HepG2 (cell line): ENCODE measurements at places on chromosomes 3 and 15. TPM values are rescaled to one million over a fixed set of nuclear protein-coding genes. Genes with fewer than 3 reads are reported as not detected.

GRCh38 chr3:55489798-55490132 lies 2.7 kb upstream of the WNT5A start:
- no peak for DNase-seq

DNA sequence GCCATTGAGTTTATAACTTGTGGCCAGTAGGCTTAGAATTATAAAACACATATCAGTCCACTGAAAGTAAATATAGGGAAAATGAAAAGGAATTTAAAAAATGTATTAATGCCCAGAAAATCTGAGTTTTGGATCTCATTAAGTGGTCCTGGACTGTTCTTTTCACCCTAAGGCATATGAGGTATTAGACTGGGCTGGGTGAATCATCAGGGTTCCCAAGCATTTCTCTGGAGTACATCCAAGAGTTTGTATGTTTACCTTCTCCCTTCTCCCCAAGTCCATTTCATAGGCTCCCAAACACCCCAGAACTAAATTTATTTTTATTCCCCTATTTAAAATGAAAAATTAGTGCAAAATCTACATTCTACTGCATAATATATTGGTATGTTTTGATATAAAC lies 31.9 kb upstream of the SPTSSB start:
- no peak for DNase-seq

GRCh38 chr15:56035166-56035565 lies 41.8 kb upstream of the NEDD4 start:
- DNase-seq: no peak

DNA sequence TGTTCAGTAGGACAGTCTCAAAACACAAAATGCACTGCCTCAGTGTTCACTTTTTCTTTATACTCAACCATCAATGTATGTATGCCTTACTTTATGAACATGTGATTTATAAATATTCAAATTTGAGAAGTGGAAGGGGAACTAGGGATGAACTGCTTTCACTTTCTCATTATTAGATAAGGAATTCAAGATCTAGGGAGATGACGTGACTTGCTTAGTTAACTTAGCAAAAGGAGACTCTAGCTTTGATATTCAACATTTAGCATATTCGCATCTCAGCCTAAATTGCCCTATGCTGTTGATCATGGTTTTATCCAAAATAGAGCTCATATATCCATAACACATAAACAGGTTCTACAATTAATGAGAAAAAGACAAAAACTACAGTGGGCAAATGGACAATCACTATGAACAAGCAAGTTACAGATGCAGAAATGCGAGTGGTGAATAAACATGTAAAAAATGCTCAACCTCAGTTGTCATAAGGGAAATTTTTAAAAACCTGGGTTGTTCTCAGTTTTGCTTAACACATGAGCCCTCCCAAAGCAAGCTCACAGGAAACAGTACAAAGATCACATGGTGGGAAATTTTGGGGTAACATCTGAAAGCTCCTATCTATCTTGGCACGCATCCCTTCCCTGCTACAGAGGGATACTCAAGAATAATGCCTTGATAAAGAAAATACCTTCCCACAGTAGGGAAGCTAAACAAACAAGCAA lies 269.8 kb downstream of the THRB start:
- DNase-seq: no peak

DNA sequence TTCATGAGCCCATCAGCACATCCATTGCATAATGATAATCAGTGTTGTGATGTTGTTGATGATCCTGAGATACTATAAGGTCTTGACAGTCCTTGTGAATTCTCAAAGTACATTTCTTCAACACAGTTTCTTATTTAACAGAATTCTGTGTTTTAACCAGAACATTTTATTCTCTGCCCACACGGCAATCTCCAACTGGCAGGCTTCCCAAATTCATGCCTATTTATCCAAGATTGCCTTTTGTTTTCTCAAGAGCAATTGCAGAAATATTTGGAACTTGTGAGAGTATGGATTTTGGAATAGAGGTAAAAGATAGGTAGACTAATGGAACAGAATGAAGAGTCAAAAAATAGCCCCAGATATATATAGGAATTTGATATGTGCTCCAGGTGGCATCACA lies 116.0 kb downstream of the UACA start:
- no peak for DNase-seq

DNA sequence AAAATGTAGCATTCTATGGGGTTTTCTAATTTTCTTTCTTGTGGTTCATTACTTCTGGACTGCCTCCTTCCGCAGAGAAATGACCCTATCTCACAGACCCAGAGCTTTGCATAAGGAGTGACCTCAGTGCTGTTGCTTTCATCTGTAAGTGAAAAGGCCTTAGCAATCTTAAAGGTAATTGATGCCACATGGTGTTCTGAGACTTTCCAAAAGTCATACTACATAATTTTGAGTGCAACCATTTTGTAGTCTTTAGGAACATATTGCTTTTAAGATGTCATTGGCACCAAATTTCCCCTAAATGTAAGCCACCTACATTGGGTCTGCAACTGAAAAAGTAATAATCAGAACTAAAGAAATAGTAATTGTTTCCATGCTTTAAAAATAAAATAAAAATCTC lies 9.2 kb upstream of the HHLA2 start:
- no peak for DNase-seq

GRCh38 chr3:132090921-132091320 lies 56.1 kb upstream of the CPNE4 start:
- no peak for DNase-seq

CEMIP gene
- 1.9 and 4.3 TPM in 2 replicates for total RNA-seq

- DNase-seq: no peak
Measured at GRCh38 chr3:72533591-72534473, 314.4 kb downstream of the SHQ1 start.

XIRP1 gene
- not detected in 2 replicates for total RNA-seq

GRCh38 chr15:69782139-69782658 lies 315.5 kb downstream of the TLE3 start:
- DNase-seq: no peak

- no peak for DNase-seq
Measured at GRCh38 chr15:86383611-86384010, 303.9 kb downstream of the AGBL1 start.

GRCh38 chr3:169421182-169421581 lies 242.3 kb downstream of the MECOM start:
- DNase-seq: no peak

DNA sequence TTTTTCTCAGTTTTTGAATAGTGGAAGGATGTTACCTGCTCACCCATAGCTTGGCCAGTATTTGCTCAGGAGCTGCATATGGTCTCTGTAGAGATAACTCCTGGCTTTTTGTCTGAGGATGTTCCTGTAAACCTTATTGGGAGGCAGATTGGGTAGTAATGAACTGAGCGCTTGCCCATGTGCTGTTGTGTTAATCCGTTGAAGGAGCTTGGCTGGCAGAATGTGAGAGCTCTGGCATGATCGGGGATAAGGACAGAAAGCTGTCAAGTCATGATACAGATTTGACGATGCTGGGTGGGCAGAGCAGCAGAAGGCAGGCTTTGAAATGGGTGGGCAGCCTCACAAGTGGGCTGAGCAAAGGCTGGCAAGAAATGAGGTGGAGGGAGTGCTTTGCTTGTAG lies 27.4 kb downstream of the SH3GL3 start:
- DNase-seq: no peak

- no peak for DNase-seq
Measured at GRCh38 chr15:89018207-89018606, 70.0 kb upstream of the ABHD2 start.

LSAMP gene
- total RNA-seq: not detected in 2 replicates

DNA sequence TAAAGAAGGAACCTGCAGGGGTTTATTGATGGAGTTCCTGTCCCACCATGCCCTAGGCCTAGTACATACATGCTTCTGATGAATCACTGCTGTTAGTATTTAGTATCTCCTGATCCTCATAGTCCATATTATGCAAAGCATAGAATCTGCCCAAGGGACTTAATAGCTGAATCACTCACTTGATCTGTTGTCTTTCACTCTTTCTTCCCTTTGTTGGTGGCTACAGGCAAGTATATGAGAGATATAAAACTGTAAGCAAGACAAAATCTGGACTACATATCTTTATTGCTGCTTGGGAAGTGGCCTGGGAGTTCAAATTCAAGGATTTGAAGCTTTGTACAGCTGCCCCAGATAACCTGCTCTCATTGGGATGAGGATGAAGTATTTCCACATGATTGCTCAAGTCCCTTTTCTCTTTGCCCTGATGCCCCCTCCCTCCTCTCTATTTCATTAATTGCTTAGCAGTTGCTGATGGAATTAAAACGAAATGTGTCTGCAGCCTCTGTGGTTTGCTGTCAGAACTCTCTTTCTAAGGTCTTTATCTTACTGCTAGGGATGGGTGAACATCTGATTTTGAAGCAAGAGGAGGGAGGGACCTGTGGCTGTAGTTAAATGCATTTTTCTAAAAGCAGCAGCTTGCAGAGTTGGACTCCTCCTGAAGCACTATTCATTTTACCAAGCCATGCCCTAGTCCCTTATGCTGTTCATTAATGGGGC lies 114.1 kb downstream of the ZNF609 start:
- DNase-seq: no peak

ARID3B gene
- 5.3 and 7.0 TPM in 2 replicates for total RNA-seq

DNA sequence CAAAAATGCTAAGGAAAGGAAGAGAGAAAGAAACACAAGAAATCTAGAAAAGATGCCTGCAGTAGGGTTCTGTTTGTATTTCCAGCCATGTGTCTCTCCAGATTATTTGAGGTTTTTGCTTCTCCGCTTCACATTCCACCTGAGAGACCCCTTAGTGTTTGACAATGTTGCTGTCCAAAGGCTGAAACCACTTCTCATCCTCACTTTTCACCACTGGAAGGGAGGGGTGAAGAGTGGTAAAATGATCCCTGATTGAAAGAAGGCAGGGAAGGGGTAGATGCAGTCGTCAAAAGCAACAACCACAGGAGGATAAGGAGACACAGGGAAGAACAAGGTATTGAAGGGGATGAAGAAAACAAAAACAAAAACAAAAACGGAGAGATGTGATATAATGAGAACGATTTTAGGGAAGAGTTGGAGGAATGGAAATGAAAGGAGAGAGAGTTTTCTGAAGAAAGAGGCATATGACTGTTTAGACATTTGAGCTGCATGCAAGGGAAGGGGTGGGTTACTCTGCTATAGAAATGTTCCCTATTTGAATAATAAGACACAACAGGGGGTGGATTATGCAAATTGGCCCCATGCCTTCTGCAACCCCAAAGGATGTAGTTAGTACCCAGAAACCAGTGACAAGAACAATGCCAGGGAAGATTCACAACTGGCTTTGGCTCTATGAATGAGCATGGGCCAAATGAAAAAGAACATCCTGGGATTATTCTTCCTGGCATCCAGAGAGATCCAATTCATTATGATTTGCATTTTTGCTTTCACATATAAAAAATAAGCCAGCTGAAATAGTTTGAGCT lies 235.9 kb downstream of the GAP43 start:
- DNase-seq: no peak

ELL3 gene
- total RNA-seq: 5.8 and 6.1 TPM in 2 replicates

GP5 gene
- total RNA-seq: not detected in 2 replicates

DNA sequence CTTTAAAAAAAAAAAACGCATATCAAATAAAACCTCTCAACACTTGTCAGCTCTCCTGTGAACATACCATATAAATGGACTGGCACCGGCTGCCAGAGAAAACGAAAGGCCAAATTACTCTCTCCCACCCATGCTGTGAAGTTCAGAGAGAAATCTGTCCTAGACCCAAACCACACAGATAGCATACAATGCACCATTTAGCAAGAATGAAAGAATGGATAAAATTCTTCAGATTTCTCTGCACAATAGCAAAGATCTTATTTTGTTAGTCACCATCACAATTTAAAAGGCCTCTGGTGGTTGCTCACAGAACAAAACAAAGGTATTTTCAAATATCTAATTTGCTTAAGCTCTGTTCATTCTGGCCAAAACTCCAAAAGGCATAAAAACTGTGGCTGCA lies 93.9 kb upstream of the BHLHE40 start:
- DNase-seq: no peak

DNA sequence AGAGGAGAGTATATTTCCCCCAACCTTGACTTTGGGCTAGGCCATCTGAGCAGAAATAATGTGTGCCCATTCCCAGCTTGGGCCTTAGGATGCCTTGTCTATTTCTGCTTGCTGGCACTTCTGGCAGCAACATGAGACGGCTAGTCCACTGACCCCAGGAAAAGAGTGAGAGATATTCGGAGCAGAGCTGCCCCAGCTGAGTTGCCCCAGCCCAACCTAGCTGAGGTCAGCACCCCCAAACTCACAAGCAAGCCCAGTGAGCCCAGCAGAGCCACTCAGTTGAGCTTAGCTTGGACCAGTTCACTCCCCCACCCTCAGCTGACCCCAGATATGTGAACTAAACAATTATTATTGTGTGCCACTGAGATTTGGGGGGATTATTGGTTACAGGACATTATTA lies 20.2 kb downstream of the ITGA11 start:
- no peak for DNase-seq

DNA sequence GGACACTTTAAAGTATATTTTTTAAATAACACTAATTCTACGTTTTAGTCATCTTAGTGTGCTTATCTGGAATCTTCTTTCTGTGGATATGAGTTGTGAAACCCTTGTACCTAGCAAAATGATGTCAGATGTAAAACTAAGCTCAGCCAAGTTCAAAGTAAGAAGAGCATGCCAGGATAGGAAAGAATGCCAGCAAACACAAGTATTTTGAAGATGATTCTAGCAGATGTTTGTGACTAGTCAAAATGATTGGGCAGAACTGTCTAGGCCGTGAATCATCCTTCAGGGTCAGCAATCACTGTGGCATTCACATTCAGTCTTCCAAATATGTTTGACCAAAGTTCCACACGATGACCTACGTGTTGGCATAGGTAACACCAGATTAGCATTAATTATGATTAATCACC lies 5.4 kb upstream of the PLOD2 start:
- DNase-seq: peak; percentile 58

FOXB1 gene
- not detected in 2 replicates for total RNA-seq

DNA sequence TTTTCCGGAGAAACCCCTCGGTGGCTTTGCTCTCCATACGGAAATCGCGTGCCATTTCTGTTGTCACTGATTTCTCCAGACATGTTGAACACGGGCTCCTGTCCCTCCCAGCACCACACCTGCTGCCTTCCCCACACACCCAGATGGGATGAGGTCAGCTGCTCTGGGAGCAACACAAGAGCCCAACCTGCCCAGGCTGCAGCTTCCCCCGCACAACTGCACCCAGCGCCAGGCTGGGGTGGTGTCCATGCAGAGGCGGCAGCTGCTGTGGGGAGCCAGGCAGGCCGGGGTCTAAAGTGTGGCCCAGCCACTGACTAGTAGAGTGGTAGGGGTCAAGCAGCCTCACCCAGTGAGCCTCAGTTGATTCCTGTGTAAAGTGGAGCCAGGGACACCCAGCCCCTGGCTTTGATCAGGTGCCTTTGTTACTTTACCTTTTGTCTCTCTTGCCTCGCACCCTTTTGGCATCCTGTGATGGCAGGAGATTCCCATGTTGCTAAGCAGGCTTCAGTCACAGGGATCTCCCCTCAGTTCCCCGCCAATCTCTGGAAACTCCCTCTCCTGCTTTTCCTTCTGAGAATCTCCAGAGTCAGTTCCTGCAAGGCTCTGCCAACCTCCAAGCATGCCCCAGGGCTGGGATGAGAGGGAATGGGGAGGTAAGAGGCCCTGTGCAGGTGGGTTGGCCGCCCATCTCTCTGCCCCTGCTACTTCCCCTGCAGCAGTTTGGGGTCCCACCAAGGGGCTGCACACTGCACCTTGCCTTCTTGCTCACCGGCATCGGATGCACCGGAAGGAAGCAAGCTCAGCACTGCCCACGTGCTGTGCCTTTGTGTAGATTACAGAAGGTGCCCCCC lies 91.8 kb upstream of the ALDH1A3 start:
- DNase-seq: no peak

WDR93 gene
- total RNA-seq: not detected in 2 replicates

- DNase-seq: no peak
Measured at GRCh38 chr3:188361888-188362287, 207.9 kb downstream of the LPP start.
